ENCODE measurements at places on chromosomes 5 and 9.

GRCh38 chr5:132296412-132297016 lies 2.3 kb downstream of the SLC22A4 start:
- DNase-seq = no peak

DNA sequence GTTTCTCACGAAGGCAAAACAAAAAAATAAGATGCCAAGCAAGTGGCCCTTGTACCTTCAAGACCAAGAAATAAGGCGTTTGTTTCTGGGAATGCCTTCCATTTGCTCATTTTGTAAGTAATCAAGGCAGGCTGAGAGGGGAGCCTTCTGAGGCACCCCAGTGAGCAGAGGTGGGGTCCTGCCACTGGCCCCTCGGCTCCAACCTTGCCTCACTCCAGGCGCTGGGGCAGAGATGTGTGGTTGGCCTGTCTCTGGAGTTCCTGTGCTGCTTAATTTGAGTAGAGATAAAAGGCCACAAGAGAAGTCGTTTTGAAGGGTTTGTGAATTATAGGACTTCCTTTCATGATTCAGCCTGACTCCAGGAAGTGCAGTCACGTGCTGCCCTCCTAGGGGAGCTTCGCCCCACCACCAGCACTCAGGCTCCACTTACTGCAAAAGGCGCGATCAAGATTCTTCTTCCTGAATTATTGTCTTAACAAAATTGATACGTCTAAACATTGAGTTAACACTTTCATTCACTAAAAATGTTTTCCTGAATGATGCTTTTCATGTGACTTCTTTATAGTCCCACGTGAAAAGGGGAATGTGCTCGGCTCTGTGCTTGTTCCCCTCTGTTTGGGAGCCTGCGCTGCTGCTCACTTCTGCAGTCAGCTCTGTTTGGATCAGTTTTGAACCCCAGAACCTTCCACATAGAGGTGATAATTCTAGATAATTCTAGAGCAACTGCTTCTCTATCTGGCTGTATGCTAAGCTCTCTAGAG lies 13.7 kb downstream of the SYK start:
- DNase-seq = no peak

GRCh38 chr5:148844433-148845280 lies 18.2 kb downstream of the ADRB2 start:
- DNase-seq = no peak

GRCh38 chr5:5360941-5361520 lies 61.4 kb upstream of the ICE1 start:
- DNase-seq = no peak

- peak; percentile 32 for DNase-seq
Observed at GRCh38 chr5:142826741-142827492, 56.7 kb downstream of the ARHGAP26 start.

DNA sequence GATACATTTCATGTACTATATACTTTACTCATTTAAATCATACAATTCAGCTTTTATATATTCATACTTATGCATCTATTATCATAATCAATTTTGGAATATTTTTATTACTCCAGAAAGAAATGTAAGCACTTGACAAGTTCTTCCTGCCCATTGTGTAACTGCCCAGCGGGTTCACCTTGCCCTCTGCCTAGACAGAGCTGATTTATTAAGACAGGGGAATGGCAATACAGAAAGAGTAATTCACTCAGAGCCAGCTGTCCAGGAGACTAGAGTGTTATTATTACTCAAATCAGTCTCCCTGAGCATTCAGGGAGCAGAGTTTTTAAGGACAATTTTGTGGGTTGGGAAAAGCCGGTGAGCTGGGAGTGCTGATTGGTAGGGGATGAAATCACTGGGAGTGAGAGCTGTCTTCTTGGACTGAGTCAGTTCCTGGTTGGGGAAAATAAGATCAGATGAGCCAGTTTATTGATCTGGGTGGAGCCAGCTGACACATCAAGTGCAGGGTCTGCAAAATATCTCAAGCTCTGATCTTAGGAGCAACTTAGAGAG lies 16.1 kb upstream of the SPIN1 start:
- DNase-seq = no peak

DNA sequence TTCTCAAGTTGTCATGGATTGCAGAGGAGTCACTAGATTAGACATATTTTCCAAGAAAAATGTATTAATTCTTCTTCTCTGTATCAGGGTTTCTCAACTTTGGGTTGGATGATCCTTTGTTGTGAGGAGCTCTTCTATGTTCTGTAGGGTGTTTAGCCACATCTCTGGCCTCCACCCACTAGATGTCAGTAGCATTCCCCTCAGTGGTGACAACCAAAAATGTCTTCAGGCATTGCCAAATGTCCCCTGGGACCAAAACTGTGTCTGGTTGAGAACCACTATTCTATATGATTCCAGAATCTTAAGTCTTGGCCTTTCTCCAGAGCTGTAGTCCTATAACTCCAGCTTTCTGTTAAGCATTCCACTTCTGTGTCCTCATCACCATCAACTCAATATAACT lies 220.9 kb downstream of the KIAA0825 start:
- DNase-seq = no peak

GRCh38 chr9:123326662-123327093 lies 29.3 kb upstream of the CRB2 start:
- DNase-seq = no peak

DNA sequence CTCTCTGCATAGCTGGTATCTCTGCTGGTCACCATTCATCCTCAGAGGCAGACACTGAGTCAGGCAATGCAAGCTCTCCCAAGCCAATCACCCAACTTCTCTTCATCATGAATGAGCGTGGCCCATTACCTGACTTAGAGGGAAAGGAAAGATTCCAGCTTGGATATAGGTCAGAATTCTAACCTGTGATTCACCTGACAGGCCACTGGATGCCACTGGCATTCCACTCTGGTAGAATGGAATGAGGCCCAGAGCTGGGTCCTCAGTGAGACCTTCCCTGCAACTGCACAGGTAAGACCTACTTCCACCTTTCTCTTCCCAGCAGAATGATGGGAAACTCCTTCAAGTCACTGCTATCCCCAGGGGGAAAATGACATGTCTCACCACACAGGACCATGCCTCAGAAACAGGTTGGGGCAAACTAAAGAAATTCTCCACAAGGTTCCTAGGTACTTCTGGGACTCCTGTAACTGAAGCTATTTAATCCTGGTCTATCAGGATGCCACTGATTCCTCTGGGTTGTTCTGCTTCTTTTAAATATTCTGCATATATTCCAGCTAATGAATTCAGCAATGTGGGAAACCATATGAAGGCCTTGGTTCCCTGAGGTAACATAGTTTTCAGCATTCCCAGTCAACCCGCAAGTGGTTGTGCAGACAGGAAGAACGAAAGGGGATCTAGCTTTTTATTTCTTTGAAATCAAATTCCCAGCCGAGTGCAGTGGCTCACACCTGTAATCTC lies 62.0 kb downstream of the SUSD1 start:
- DNase-seq = peak; percentile 16

DNA sequence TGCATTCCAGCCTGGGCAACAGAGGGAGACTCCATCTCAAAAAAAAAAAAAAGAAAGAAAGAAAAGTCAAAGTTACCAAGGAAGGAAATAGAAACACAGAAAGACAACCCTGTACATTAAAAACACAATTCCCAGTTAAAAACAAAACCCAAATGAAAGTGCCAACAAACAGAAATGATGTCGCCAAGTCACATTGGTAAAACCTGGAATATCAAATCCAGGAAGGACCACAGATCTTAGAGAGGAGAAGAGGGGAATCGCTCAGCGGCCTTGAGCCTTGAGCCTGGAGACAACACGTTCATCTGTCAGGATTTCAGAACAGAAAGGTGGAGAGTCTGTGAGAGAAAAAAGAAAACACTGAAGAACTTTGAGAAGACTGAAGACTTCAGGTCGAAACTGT lies 1.2 kb upstream of the ZDHHC11 start:
- DNase-seq = no peak

DNA sequence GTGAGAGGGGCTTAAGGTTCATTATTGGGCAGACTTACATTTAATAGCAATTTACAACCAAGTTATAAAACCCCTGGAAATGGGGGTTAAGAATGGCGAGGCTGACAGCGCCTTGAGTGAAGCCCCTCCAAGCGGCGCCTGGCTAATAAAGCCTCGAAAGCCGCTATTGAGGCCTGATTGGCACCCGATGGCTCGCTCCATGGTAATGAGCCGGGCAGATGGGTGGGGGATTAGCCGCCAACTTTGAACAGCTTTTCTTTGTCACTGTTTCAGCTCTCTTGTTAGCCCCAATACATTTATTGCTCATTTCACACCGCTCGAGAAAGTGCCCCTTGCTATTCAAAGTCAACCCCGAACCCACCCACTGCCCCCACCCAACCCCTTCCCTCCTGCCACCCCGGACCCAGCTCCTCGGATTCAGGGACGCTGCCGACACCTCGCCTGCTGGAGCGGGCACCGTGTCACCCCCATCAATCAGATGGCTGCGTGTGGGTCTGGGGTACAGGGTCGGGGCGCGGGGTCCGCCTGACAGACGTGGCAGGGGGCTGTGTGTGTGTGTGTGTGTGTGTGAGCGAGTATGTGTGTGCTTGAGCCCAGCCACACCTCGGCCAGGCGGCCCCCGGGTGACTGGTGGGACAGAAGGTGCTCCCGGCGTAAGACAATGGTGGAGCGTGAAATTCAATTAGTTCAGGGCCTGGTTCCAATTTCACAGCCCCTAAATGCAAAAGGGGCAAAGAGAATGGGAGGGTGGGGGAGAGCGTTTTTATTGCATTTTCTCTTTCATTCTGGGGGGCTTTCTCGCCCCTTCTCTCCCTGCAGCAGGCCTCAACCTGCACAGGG lies 34.2 kb downstream of the ASS1 start:
- no peak for DNase-seq

DNA sequence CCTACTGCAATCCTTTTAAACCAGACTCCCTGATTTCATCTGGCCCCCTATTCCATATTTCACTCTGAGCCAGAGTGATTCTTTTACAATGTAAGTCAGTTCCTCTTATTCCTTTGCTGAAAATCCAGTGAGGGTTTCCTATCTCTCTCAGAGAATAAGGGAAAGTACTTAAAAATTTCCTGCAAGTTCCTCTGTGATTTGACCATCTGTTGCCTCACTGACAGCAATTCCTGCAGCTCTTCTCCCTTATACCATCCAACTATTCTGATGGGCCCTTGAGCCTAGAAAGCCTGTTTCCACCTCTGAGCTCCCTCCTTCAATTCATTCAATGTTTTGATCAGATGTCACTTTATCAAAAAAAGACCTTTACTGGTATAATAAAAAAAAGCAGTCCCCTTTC lies 317.1 kb upstream of the CCNH start:
- no peak for DNase-seq

DNA sequence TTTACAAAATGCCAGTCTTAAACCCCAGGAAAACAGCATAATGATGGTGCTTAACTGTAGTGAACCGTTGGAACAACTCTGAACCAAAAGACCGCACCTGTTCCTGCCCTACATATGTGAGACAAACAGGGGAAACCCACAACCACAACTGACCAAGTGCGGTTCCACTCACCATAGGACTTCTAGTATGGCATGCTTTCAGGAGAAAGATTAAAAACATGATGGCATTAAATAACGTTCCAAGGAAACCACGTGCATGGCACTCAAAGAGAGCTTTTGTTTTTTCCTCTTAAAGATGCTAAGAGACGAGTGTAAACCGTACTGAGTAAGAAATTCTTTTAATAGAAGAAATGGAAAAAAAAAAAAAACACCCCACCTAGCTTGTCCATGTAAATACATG lies 119.8 kb downstream of the SSBP2 start:
- DNase-seq = peak; percentile 15

DNA sequence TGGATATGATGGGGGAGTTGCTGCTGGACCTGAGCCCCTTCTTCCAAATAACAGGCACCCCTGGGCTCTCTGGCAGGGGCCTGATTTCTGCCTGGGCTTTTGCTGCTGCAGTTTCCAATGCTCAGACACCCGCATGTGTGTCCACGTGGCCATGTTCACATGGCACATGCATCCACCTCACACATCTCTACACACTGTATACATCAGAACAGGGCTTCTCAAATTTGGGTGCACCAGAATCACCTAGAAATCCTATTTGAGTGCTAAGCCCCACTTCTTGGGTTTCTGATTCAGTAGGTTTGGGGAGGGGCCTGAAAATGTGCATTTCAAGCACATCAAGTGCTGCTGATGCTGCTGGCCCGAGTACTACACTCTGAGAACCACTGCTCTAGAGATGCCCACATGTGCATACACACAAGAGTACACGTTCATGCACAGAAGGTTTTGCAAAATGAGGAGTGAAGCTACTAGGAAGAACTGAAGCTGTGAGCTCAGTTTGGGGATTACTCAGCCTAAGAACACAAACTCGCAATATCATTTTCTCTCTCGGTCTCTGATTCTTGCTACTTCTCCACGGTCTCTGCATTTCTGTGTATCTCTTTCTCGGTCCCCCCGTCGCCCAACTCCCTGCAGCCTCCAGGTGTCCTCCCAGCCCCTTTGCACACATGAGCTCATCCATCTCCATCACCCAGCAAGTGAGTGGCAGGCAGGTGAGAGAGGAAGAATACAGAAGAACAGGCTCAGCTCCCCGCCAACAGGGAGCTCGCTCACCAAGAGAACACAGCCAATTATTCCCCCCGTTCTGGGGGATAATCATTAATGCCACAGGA lies 97.0 kb downstream of the PCDH1 start:
- DNase-seq = no peak

- DNase-seq = no peak
Observed at GRCh38 chr5:5481206-5481605, 58.7 kb downstream of the ICE1 start.

DNA sequence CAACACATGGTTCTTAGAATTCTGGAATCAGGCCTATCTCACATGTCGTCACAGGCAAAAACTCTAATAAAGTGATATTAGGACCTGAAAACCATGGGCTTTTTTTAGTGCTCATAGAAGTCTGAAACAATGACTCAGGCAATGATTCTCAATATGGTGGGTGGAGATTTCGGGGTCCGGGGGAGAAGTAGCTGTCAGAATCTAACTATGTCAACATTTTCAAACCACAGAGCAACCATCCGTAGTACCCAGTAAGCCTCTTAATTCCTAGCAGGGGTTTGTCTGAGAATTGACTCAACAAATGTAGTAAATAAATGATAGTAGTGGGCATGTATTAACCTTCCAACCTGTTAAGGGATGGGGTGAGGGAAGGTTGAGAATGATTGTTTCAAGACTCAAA lies 2.6 kb downstream of the AMACR start:
- DNase-seq = peak; percentile 26

DNA sequence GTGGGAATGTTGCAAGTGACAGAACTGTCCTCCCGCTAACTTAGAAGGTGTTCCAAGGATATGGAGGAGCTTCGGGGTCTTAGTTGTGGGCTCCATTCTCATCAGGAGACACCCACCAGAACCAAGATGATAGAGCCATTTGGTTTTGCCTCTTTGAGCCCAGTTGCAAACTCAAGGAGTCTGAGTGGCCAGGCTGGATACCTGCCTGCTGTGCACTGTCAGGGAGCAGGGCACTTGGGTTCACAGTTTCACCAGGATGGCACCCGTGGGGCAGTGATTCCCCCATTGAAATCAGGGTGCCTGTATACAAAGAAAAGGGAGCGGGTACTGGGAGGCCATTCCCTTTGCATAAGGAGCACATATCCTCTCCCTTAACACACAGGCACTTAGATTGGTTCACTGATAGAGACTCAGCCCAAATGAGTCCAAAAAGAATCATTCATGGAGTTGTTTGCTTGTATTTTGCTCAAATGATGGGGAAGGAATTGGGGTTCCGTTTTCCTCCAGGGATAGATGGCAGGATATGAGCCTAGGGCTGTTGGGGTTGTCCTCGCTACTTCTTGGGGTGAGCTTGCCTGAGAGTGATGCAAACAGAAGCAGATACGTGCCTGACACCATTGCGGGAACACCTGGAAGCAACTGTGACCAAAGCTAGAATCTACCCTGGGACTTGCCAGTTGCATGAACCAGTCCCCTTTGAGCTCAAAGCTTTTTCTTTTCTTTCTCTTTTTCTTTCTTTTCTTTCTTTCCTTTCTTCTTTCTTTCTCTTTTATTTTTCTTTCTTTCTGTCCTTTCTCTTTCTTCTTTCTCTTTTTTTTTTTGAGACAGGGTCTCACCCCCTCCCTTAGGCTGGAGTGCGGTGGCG lies 1.3 kb upstream of the PRR7 start:
- DNase-seq = no peak

All from stimulated activated CD4-positive, alpha-beta T cell treated with anti-CD3 and anti-CD28 coated beads, Interleukin-1b, Interleukin-23, amount 100 ng/mL, for 48 hours (primary cell).